ENCODE measurements at places on chromosomes 4 and X. TPM values are rescaled to one million over a fixed set of nuclear protein-coding genes. Genes with fewer than 3 reads are reported as not detected.

Gene MAB21L2
- total RNA-seq = 3.5 TPM

GRCh38 chr4:159016593-159017024 is 86.3 kb upstream of the RAPGEF2 start:
- no peaks in the 10 kb centered on the region for H3K27me3 ChIP-seq
- no peak overlapping the region for H3K27ac ChIP-seq
- peaks cover 12% of the 10 kb centered on the region for H3K4me1 ChIP-seq
- no peaks in the 10 kb centered on the region for H3K36me3 ChIP-seq
- DNase-seq = peak; percentile 1
- no peak overlapping the region for H3K4me3 ChIP-seq

GRCh38 chr4:118950224-118950623 is 61.6 kb downstream of the SYNPO2 start:
- H3K27me3 ChIP-seq = no peaks in the 10 kb centered on the region
- peaks cover 10% of the 10 kb centered on the region for H3K4me1 ChIP-seq
- H3K36me3 ChIP-seq = no peaks in the 10 kb centered on the region
- H3K27ac ChIP-seq = no peak overlapping the region
- DNase-seq = no peak
- no peak overlapping the region for H3K4me3 ChIP-seq

- H3K4me3 ChIP-seq = no peak overlapping the region
- H3K27me3 ChIP-seq = no peaks in the 10 kb centered on the region
- no peak for DNase-seq
These were observed 18.7 kb downstream of the ZNF595 start for GRCh38 chr4:71830-72229.

DNA sequence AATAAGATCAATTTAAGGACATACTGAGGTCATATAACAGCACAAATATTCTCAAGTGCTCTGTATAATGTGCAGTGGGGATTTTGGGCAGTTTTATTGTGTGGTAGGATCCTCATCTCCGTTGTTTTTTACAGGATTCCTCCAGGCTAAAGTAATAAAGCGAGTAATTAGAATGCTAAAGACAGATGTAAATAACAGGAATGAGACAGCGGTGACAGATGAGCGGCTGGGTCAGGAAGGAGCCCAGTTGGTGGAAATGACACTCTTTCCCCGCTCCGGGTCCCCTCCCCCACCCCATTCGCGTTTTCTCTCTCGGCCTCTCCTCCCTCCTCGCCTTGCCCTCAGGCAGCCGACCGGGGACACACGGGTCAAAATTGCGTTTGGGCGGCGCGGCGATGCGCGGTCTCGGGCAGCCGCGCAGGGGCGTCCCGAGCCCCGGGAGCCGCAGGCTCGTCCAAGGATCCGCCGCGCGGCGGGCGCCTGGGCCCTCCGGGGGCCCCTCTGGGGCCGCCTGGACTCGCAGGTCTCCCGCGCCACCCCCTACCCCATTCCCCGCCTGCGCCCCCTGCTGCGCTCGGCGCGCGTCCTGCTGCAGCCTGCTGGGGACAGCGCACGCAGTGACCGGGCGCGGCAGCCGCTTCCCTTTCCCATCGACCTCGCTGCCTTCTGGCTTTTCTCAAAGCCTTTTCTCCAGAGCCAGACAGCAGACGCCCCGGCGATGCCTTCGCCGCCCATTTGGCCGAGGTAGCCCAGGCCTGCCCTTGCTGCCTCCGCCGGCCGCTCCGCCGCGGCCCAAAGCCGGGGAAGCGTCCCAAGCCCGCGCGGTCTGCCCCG is 16.2 kb downstream of the POU4F2 start:
- H3K4me3 ChIP-seq = peak overlapping the region; percentile 78
- peaks cover 12% of the 10 kb centered on the region for H3K4me1 ChIP-seq
- H3K27me3 ChIP-seq = peaks cover 91% of the 10 kb centered on the region
- H3K27ac ChIP-seq = no peak overlapping the region

Gene IL2
- total RNA-seq = not detected

DNA sequence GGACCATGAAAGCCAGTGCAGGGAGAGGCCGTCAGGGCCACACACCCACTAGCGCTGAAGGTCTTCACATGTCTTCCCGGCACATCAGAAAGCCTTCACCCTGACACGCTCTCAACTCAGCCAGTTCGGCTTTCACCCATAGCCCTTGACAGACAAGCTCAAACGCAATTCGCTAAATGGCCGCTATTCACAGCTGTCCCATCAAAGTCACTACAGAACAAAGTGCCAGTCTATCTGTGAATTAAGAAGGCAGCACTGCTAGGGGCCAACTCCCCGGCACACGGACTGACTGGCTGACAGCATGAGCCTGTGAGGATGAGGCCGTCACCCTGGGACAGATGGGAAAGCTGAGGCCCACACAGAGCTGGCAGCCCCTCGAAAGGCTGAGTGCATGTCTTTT is 45.7 kb downstream of the ACOX3 start:
- no peak for DNase-seq
- peaks cover 4% of the 10 kb centered on the region for H3K27me3 ChIP-seq
- peaks cover 51% of the 10 kb centered on the region for H3K4me1 ChIP-seq
- H3K4me3 ChIP-seq = peak overlapping the region; percentile 51

- peak; percentile 33 for DNase-seq
- H3K4me1 ChIP-seq = peaks cover 20% of the 10 kb centered on the region
- H3K27ac ChIP-seq = no peak within 1 kb of the TSS
- no peaks in the 10 kb centered on the region for H3K36me3 ChIP-seq
- H3K27me3 ChIP-seq = peaks cover 52% of the 10 kb centered on the region
- H3K4me3 ChIP-seq = peak within 1 kb of the TSS; percentile 85
These were observed at the start of gene MAMLD1 for GRCh38 chrX:150362599-150363481. TSS of gene MAMLD1 (plus strand) at chrX:150363317. CDS start at chrX:150445517, 82,200 bp downstream.

DNA sequence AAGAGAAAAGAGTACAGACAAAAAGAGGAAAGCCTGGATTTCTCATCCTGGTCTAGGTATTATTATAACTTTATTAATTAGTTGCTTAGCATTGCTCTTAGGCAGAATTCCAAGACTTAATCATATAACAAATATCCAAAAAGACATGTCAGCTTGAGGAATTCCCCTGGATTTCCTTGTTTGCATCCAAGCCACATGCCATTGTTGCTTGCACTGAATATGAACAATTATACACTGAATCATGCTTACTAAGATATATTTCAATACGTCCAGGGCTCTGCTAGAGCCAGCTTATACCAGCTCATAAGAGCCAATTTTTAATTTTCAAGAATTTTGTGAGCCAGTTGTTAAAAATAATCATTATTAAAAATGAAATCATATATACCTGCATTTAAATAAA is 5.5 kb upstream of the TLR10 start:
- no peak overlapping the region for H3K4me3 ChIP-seq
- H3K36me3 ChIP-seq = no peaks in the 10 kb centered on the region
- no peaks in the 10 kb centered on the region for H3K27me3 ChIP-seq
- no peak overlapping the region for H3K27ac ChIP-seq
- DNase-seq = no peak

DNA sequence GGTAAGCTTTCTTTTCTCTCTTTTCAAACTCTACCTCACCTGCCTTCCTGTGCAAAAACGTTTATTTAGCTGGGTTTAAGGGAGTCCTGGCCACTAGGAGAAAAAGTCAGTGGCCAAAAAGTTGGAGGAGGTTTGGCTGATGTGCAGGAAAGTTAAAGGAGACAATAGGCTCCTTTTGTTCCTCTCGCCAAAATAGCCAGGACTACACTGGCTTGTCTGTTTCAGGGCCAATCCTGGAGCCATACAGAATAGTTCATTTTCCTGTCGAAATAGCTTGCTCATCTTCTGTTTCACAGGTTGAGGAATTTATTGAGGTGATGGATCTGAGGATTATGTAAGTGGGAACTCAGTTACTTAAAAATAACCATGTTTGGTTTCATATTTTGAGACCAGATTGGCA is 423 bp downstream of the HEPH start:
- H3K4me1 ChIP-seq = peaks cover 7% of the 10 kb centered on the region
- no peaks in the 10 kb centered on the region for H3K27me3 ChIP-seq
- no peaks in the 10 kb centered on the region for H3K36me3 ChIP-seq
- no peak for DNase-seq
- peak overlapping the region; percentile 90 for H3K27ac ChIP-seq

Gene HOPX
- total RNA-seq = not detected

Gene UGT2B15
- not detected for total RNA-seq

DNA sequence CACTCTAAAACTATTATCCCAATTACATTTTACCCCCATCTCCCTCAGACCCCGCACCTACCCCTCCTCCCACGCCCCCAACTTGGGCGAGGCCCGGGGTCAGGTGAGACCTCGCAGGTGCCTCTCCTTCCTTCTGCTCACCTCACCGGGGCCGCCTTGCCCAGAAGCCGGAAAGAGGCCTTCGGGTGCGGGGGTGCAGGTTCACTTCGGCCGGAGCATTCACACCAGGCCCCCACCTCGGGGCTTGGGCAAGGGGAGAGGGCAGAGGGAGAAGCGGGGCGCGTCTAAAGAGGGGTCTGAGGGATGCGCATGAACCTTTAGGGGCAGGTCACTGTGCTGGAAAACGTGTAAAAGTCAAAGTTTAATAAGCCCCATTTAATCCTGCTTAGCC is 427 bp downstream of the ZNF182 start:
- H3K4me1 ChIP-seq = peaks cover 20% of the 10 kb centered on the region
- H3K36me3 ChIP-seq = peaks cover 11% of the 10 kb centered on the region
- no peaks in the 10 kb centered on the region for H3K27me3 ChIP-seq
- peak overlapping the region; percentile 98 for H3K4me3 ChIP-seq
- H3K27ac ChIP-seq = peak overlapping the region; percentile 98

- H3K36me3 ChIP-seq = no peaks in the 10 kb centered on the region
- DNase-seq = no peak
- H3K4me3 ChIP-seq = no peak overlapping the region
- no peaks in the 10 kb centered on the region for H3K27me3 ChIP-seq
- H3K27ac ChIP-seq = no peak overlapping the region
- peaks cover 1% of the 10 kb centered on the region for H3K4me1 ChIP-seq
These were observed 171.2 kb downstream of the PPP3CA start for GRCh38 chr4:101175896-101176676.

Gene SHROOM4
- total RNA-seq = 7.2 TPM

Gene GRID2
- total RNA-seq = 1.3 TPM

- no peak overlapping the region for H3K27ac ChIP-seq
- H3K27me3 ChIP-seq = no peaks in the 10 kb centered on the region
- H3K4me1 ChIP-seq = no peaks in the 10 kb centered on the region
- H3K4me3 ChIP-seq = no peak overlapping the region
- DNase-seq = no peak
- no peaks in the 10 kb centered on the region for H3K36me3 ChIP-seq
These were observed 210.7 kb upstream of the PRPS2 start for GRCh38 chrX:12580548-12580947.

Gene RBM46
- total RNA-seq = not detected

Gene LINC00632
- total RNA-seq = 314 TPM

DNA sequence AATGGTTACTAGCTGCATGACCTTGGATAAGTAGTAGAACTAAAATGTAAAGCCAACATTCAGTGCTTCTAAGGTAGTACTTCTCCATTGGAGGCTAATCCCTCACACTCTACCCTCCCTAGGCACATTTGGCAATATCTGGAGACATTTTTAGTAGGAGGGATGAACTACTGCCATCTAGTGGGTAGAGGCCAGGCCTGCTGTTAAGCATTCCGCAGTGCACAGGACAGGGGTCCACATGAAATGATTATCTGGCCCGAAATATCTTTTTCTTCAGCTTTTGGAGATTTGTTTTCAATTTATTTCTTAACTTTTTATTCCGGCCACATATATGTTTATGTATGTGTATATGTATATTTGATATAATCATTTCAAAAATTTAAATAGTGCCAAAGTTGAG is 36.0 kb upstream of the SPANXC start:
- no peaks in the 10 kb centered on the region for H3K27me3 ChIP-seq
- peak; percentile 1 for DNase-seq
- H3K4me3 ChIP-seq = no peak overlapping the region
- no peaks in the 10 kb centered on the region for H3K4me1 ChIP-seq

- H3K27ac ChIP-seq = no peak overlapping the region
- H3K27me3 ChIP-seq = no peaks in the 10 kb centered on the region
- H3K4me1 ChIP-seq = peaks cover 4% of the 10 kb centered on the region
- no peak overlapping the region for H3K4me3 ChIP-seq
These were observed 1074.1 kb upstream of the SLIT2 start for GRCh38 chr4:19177616-19178015.

Gene CAPN6
- total RNA-seq = 0.82 TPM
